ENCODE measurements at places on chromosomes 4 and X. TPM values are rescaled to one million over a fixed set of nuclear protein-coding genes. Genes with fewer than 3 reads are reported as not detected.

The MFAP3L gene
- 21.8 TPM for polyA plus RNA-seq

- DNase-seq, result no peak
Measured at GRCh38 chrX:107672955-107673378, 44.7 kb downstream of the PRPS1 start.

DNA sequence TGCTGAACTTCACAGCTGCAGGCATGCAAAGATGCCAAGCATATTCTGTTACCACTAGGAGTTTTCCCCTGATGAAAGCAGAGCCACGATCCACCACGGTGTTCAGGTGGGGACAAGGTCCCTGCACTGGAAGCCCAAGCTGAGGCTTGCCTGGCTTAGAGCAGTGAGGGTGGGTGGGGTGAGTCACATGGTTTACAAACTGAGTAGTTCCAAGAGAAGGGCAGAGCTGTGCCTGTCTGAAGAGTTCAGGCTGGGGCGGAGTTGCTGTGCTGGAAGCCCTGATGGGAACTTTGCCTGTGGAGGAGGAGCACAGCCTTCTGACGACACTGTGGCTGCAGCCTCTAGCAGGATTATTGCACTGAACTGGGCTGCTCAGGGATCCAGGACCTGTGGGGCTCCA is 45.5 kb downstream of the FAM9B start:
- peak; percentile 6 for DNase-seq

The SOD3 gene
- 12.4 TPM for polyA plus RNA-seq

DNA sequence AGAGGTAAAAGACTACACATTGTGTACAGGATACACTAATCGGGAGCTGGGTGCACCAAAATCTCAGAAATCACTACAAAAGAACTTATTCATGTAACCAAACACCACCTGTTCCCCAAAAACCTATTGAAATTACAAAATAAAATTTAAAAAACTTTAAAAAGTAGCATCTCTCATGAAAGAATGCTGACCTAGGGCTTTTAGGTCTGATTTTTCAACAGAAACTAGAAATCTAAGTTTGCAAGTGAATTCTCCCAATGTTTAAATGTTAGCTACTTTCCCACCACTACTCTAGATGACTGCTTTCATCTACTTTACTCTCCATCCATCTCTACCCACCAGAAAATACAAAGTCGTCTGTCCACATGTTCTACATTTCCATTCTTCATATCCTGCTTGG is 1447.7 kb downstream of the RPA4 start:
- no peak for DNase-seq

DNA sequence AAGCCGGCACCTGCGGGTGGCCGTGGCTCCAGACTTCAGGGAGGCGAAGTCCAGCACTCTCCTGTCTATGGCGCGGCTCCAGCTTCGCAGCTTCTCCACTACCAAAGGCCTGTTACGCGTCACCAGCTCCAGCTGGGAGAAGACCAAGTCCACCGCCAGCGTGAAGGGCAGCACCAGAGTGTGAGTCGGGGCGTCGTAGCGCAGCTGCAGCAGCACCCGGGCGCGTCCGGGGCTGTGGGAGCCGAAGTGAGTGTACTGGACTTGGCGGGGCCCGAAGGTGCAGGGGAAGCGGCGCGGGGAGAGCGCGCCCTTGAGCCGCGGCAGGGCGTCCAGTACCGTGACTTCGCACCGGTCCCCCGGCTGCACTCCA is 444 bp downstream of the FREM3 start:
- no peak for DNase-seq

The ARAP2 gene
- 7.4 TPM for polyA plus RNA-seq

The PROM1 gene
- 11.6 TPM for polyA plus RNA-seq

GRCh38 chr4:105280338-105281123 is 133.9 kb downstream of the TET2 start:
- no peak for DNase-seq

The TMEM131L gene
- 35.5 TPM for polyA plus RNA-seq

The PF4V1 gene
- polyA plus RNA-seq, result not detected

The SUPT20HL1 gene
- polyA plus RNA-seq, result not detected

The TMEM144 gene
- polyA plus RNA-seq, result 2.1 TPM

DNA sequence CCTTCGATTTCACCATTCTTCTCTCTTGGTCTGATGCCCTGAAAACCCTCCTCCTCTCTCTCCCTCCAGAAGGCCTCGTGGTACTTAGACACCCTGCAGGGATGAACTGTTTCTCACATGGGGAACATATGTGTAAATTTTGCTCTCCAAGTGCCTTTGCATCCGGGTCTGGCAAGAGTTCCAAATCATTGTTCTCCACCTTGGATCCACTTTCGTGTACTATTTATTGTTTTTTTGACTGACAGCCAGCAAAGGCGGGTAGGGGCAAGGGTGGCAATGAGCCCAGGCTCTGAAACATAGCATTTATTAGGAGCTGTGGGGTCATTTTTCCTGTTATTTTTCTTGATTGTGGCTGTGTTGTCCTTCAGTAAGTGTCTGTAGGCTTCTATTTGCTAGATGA is 81.7 kb downstream of the RTL5 start:
- no peak for DNase-seq

GRCh38 chr4:53161787-53162433 is 204.0 kb downstream of the SCFD2 start:
- DNase-seq, result no peak

DNA sequence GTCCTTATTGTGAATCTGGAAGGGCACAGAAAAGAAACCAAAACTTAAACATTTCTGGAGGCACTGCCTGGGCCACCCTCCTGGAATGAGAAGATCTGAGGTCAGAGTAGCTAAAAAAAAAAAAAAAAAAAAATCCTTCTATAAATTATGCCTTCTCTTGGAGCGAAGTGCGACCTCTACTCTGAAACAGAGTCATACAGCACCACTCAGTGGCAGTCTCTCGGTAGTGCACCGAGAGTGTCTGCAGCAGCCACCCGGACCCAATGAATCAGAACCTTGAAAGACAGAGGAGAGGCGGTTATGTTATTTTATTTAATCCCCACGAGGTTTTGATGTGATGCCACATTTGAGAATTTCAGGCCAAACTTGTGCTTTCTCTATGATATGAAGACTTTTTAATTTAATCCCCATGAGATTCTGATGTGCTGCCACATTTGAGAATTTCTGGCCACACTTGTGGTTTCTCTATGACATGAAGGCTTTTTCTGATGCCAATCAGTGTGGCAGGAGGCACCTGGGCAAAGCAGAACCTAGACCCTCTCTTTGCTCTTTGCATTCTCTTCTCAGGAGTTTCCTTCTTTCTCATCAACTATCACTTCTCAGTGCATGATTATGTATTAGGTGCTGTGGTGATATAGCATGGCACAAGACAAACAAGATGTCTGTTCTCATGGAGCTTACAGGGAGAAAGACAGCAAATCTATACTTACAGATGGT is 5.6 kb upstream of the CT47C1 start:
- no peak for DNase-seq

GRCh38 chr4:134777606-134778005 is 576.0 kb upstream of the PABPC4L start:
- DNase-seq, result no peak

DNA sequence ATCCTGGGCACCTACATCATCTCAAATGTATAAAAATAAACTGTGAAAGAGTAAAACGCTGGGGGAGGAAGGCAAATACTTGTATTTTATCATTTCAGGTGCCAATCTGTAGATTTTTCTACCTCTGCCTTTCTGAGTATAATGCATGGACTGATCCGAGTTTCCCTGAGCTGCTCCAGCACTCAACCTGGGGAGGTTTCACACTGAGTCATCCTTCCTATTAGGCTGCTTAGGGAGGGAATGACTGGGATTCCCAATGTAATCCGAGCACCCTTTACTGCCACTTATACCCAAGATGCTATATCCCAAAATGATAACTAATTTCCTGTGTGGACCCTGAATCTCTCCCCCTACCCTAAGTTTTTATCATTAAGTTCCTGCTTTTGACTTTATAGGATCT is 126.6 kb downstream of the HNRNPD start:
- no peak for DNase-seq

DNA sequence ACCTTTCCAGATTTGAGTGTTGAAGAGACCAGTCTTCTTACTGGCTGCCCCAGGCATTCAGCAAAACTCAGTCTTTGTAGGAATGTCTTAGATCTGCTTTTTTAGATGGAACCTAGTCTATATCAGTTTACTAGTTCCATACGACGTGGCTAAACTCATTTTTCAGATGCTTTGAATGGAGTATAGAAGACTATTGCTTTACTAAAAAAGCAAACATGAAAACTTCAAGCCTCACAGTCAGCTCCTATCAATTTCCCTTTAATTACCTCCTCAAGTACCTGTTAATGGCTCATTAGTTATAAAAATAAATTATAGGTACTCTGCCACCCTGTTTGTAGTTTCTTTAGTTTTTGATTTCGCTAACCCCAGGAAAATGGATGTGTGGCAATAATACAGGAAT is 63.0 kb upstream of the STOX2 start:
- DNase-seq, result no peak

The HSD17B11 gene
- 61.9 TPM for polyA plus RNA-seq

- DNase-seq, result no peak
Measured at GRCh38 chrX:25383196-25383595, 367.4 kb upstream of the ARX start.

- DNase-seq, result no peak
Measured at GRCh38 chr4:100838286-100838685, 320.5 kb upstream of the EMCN start.

DNA sequence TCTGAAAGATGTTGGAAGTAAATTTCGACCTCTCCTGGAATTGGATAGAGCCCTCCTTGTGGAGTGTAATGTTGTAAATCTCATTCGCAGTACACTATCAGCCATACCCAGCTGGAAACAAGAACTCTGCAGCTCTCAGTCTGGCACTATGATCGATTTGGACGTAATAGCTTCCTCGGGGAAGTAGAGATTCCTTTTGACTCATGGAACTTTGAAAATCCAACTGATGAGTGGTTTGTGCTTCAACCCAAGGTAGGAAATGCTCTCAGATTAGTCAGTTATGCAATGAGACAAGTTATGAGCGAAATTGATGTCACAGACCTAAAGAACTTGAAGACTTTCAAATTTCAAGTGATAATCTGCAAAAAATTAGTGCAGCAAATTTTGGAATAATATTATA is 103.9 kb downstream of the SYTL5 start:
- DNase-seq, result no peak

The SLIT2 gene
- 58.3 TPM for polyA plus RNA-seq

The CXCL11 gene
- 0.18 TPM for polyA plus RNA-seq

The TBC1D14 gene
- polyA plus RNA-seq, result 61.1 TPM

- DNase-seq, result no peak
Measured at GRCh38 chr4:151355155-151355554, 29.8 kb upstream of the SH3D19 start.

DNA sequence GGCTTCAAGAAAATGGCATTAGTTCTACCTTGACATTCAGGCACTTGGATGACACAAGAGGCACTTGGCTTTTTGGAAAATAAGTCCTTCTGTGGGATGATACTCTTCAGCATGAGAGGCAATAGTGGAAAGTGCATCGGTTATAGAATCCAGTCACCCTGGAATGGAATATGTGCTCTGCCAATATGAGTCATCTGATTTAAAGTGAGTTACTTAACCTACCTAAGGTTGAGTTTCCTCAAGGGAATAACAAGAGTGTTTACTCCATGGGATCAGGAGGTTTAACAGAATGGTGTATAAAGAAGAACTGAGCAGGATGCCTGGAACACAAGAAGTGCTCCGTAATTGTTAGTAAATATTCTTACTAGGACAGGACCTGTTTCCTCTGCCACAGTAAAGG is 10.7 kb downstream of the SLC39A8 start:
- DNase-seq, result no peak

GRCh38 chr4:167906851-167907250 is 185.5 kb upstream of the ANXA10 start:
- no peak for DNase-seq

DNA sequence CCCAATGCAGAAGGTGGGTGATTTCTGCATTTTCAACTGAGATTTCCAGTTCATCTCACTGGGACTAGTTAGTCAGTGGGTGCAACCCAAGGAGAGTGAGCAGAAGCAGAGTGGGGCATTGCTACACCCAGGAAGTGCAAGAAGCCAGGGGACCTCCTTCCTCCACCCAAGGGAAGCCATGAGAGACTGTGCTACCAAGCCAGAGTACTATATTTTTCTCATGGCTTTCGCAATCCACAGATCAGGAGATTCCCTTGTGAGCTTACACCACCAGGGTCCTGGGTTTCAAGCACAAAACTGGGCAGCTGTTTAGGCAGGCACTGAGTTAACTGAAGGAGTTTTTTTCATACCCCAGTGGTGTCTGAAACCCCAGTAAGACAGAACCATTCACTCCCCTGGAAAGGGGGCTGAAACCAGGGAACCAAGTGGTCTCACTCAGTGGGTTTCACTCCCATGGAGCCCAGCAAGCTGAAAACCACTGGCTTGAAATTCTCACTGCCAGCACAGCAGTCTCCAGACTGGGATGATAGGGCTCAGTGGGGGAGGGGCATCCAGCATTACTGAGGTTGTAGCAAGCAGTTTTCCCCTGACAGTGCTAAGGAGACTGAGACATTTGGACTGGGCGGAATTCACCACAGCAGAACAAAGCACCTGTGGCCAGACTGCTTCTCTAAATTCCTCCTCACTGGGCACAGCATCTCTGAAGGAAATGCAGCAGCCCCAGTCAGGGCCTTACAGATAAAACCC is 903.4 kb downstream of the TECRL start:
- DNase-seq, result no peak

The UXT gene
- 87.5 TPM for polyA plus RNA-seq

DNA sequence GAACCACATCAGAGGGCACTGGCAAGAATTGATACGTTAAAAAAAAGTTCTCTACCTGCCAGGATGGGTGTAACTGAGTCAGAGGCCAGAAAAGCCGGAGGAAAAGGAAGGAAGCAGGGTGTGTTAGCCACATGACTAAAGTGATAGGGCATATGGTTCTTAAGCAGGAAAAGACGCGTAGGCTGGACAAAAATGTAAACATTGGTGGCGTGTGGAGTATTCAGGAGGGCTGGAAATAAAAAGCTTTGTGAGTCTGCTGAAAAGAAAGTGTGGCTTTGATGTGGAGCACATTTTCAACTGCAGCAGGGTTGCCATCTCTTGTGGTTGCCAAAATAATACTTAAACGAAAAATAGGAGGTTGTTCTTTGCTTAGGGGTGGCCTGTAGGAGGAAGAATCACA is 186.5 kb upstream of the RPL34 start:
- no peak for DNase-seq

The RAI2 gene
- 8.4 TPM for polyA plus RNA-seq

DNA sequence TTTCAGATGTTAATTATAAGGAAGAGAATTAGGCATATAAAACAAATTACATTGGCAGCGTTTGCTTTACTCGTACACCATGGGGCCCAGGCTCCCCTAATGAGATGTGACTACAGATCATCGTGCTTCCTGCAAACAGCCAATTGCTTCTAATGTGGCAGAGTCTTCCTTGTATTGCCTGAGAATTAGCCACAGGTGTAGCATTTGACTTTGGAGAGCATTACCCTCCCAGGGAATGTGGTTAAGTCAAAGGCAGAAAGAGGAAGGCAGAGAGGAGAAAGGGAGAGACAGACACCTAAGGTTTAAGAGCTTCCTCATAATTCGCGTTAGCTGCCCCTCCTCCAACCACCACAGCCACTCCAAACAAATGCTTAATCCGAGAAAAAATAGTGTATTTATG is 97.0 kb downstream of the MID1IP1 start:
- no peak for DNase-seq

The SCML2 gene
- 11.6 TPM for polyA plus RNA-seq

GRCh38 chr4:54882616-54883015 is 224.9 kb downstream of the KIT start:
- DNase-seq, result no peak

All from left renal pelvis (tissue), 4 donors.